Hematopoietic multipotent progenitor cell treated with erythropoietin and hydrocortisone succinate and interleukin-3 and kit ligand, for 6 days (in vitro differentiated cells): ENCODE measurements at places on chromosomes 4 and X.
A peak's percentile ranks its signal among the peaks of the same experiment; 100 is the strongest.

GRCh38 chrX:108271397-108271787 is 166.8 kb downstream of the COL4A6 start:
- DNase-seq, result no peak

DNA sequence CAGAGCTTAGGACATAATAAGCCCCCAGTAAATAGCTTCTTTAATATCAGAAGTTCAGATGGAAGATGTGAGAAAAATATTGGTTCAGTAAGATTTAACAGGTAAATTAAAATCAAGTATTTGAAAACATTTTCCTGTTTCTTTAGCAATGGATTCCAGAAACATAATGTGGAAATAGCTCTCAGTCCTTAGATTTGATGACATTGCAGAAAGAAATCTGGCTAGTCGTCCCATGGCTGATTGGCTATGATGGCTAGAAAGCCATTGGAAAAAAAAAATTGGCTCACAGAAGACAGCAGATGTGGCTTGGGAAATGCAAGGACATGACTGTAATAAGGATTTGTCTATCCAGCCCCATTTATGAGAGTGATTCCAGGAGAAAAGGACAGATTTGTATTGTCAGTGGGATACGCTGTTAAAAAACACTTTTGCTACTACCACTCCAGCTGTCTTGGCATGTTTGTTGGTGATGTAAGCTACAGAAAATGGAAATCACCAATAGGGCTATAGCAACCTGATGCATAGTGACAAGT is 78.3 kb downstream of the AR start:
- DNase-seq, result no peak

DNA sequence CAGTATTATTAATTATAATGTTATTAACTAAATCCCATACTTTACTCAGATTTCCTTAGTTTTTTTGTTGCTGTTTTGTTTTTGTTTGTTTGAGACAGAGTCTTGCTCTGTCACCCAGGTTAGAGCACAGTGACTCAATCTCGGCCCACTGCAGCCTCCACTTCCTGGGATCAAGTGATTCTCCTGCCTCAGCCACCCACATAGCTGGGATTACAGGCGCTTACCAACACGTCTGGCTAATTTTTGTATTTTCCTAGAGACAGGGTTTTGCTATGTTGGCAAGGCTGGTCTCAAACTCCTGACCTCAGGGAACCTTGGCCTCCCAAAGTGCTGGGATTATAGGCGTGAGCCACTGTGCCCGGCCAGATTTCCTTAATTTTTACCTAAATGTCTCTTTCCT is 72.2 kb downstream of the ANAPC4 start:
- no peak for DNase-seq

DNA sequence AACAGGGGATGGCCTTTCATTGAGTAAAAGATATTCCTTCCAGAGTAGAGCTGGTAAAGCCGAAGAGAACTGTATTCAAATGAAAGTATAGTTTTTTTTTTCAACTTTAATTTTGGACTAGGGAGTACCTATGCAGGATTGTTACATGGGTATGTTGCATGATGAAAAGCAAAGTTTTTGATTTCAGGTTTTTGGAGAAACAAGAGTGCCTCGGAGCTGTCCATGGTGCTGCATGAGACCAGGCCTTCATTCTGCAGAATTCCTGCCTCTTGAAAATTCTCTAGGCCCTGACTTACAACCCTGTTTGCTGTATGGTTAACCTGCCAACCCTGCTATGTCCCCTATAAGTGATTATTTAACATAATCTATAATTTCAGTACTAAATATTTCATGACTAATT is 1065.7 kb upstream of the FTHL17 start:
- peak; percentile 5 for DNase-seq

DNA sequence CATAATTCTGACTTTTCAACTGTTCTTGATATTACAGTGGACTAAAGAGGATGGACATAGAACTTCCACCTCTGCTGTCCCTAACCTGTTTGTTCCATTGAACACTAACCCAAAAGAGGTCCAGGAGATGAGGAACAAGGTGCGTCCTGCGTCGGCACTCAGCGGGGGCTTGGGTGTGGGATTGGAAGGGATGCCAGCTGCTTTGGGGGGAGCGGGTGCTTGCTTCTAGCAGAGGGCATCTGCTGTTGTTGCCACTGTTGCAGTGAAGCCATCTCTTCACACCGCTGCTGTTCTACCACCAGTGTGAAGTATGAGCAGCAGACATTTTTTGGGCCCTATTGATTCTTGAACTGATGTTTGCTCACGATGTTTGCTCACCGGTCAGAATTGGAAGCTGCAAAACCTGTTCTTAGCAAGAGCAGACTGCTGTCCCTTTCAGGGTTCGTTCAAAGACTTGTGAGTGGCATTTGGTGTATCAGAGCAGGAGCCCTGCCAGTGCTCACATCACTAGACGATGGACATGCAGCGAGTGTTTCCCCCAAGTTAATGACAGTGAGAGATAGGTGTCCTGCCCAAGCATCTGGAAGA is 55.4 kb downstream of the NOP14 start:
- no peak for DNase-seq

DNA sequence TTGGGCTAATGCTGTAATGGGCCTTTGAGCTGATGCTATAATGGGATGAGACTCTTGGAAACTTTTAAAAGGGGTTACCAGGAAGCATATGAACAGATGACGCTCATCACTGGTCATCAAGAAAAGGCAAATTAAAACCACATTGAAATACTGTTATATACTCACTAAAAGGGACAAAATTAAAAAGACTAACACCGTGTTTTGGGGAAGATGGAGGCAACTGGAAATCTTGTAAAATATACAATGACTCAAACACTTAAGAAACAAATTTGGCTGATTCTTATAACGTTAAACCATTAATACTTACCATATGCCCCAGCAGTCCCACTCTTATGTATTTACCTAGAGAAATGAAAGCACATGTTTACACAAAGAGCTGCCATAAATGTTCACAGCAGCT is 207.2 kb upstream of the GPRIN3 start:
- DNase-seq, result no peak

DNA sequence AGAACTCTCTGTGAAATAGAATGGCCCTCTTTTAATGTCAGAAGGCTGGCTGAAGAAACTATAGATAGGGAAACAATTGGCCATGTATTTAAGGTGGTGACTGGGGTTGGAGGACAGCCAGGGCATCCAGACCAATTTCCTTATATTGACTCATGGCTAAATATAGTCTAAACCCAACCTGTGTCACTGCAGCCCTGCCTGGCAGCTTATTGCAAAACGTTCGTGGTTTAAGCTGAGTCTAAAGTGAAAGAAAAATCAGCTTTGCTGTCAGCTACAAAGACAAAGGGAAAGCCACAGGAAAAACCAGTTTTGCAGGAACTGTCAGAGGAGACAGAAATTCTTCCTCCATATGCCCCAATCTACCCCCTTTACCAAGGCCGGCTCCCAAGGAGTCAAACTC is 902.8 kb upstream of the NDST4 start:
- peak; percentile 10 for DNase-seq

GRCh38 chrX:125132274-125132673 is 187.4 kb upstream of the TEX13C start:
- peak; percentile 64 for DNase-seq

- peak; percentile 84 for DNase-seq
These were observed 1.2 kb downstream of the MSN start for GRCh38 chrX:65668377-65669310.

DNA sequence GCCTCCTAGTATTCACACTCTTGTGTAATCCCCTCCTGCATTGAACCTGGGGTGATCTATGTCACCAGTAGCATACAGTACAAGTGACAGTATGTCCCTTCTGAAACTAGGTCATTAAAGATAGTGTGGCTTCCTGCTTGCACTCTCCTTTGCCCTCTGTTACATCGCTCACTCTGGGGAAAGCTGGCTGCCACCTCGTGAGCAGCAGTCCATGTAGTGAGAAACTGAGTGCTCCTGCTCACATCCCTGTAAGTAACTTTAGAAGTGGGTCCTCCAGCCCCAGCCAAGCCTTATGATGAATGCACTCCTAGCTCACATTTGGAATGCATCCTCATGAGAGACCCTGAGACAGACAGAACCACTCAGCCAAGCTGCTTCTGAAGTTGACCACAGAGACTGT is 89.8 kb upstream of the TNIP3 start:
- no peak for DNase-seq

DNA sequence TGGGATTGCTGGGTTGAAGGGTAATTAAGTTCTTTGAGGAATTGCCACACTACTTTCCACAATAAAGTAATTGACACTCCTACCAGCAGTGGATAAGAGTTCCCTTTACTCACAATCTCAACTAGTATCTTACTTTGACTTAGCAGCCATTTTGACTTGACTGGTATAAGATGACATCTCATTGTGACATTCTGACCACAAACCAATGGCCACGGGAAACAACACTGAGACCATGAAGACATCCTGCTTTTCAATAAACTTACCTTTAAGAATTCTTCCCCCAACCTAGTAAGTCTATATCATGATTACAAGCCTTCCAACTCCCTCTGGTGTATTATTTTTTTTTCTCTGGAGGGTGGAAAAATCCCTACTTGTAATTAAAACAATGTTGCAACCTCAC is 66.9 kb upstream of the WDR1 start:
- DNase-seq, result peak; percentile 78
